ENCODE measurements at places on chromosomes 6 and 20.

DNA sequence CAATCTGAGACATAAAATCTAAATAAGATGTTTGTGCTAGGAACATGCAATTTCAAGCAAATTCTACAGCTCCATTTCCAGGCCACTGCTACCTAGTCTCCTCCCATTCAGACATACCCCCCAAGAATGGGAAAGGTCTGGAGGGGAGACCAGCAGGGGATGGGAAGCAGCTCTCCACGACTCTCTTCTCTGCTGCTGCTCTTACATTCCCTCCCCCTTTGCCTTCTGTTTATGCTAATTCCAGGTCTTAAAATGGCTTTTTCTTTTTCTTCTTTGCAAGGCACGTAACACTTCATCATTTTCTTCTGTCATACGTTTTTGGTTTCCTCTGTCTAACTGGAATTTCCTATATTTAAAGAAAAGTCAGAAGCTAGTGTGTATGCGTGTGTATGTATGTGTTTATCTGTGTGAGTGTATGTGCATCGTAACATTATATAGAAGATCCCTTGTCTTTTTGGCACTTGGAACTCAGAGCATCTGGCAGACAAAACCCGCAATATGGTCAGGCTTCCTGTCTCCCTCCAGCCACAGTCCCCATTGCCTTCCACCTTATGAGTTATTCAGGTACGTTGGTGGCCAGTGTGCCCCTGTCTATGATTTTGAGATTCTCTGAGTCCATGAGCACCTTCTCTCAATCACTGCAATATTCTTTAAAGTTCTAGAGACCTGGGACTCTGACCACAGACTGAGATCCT, 493.7 kb downstream of the BTBD3 start:
- DNase-seq = no peak

GRCh38 chr6:195861-196360, 96.4 kb upstream of the DUSP22 start:
- peak; percentile 79 for DNase-seq

GRCh38 chr6:84763886-84764331, 489 bp downstream of the TBX18 start:
- no peak for DNase-seq

- DNase-seq = no peak
These were observed 5.5 kb downstream of the ITCH start for GRCh38 chr20:34368547-34368946.

DNA sequence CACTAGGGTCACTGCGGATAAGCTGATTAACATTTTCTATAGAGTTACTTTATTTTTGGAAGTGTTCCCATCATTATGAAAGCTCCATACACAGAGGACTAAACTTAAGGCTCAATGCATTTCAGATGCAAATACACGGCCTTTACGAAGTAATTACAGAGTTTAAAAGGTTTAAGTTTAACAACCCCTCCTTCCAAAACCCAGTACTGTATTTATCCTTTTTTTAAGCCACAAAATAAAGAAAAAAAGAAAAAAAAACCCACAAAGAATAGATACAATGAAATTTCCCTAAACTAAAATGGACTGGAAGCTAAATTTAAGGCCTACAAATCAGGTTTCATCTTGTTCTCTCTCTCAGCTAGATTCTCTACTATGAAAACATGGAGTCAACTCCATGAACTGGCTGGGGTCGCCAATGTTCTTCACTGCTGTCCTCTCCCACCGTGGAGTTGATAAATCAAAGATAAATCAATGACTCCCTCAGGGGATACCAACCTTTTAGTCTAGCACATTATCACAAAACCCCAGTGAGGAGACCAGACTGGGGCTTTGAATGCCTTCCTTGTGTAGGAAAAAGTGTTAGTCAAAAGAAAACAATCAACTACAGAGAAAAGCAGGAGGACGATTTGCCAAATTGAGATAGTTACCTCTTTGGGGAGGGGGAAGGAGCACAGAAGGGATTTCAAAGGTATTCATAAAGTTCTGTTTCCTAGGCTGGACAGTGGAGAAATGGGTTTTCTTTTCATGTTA, 52.5 kb downstream of the TNFRSF21 start:
- no peak for DNase-seq

DNA sequence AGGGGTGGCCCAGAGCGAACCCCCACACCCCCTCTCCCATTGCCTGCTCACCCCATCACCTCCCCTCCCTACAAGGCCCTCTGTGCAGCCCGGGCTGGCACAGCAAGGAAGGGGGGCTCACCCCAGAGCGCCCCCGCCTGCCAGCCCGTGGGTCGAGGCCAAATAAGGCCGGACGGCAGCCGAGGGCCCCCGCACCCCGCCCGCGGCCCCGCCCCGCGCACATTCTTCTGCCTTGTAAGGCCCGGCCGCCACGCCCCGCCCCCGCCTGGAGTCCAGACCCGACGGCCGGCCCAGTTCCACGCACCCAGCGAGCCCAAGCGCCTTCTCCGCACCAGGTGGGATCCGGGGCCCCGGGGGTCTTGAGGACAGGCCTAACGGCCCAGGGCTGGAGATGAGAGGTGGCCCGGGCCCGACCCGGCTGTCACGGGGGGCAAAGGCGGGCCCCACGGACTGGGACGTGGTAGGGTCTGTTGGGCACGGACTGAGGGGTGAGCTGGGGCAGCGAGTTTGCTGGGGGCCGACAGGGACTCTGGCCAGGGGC, at the start of gene MYL9:
Gene MYL9 (plus strand): TSS at position 293 of the 541 bp plus-strand sequence. CDS start 3,366 bp downstream, outside the sequence.
- DNase-seq = no peak

DNA sequence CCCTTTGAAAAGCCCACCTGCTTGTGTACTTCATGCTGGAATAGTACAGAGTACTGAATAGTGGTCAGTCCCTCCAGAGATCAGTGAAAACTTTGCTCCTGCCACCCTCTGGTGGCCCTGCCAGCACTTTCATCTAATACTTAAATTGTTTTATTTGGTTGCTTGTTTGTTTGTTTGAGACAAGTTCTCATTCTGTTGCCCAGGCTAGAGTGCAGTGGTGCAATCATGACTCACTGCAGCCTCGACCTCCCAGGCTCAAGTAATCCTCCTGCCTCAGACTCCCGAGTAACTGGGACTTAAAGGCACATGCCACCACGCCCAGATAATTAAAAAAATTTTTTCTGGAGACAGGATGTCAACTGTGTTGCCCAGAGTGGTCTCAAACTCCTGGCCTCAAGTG, 9.1 kb downstream of the FAM83D start:
- no peak for DNase-seq

GRCh38 chr20:63103402-63104311, 96.9 kb upstream of the BHLHE23 start:
- no peak for DNase-seq

DNA sequence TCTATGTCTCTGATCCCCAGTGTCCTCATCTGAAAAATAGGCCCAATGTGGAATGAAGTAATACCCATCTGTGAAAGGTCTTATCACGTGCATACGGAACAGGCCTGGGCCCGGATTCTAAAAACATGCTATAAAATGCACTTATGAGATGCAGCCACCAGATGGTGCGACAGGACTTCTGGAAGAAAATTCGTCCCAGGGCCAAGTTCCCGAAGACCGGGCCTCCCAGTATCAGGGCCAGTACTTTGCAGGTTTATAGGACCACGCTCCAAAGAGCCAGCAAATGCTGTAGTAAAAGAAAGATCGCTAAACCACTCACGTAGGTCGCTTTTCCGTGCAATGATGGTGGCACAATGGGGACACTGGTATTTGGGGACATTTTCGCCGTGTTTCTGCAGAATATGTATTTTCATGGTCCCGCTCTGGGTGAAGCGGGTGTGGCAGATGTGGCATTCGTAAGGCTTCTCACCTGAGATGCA, 10.6 kb downstream of the CTCFL start:
- peak; percentile 4 for DNase-seq

GRCh38 chr6:110285306-110286060, 72.7 kb downstream of the METTL24 start:
- DNase-seq = no peak

DNA sequence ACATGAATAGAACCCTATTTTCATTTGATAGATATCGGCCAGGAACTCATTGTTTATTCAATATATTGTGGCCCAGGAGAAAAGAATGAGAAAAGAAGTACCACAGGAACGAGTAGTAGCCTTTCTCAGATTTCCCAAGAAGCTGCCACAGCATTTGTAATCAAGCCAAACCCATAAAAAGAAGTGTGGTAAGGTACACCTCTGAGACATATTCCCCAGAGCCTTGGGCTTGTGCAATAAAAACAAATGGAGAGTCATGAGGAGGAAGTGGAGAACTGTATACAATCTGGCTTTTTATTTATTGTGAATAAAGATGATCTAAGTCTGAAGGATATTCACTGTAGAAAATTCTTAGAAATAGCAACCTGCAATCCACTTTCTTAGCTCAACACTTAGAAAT, 36.7 kb downstream of the KIF6 start:
- no peak for DNase-seq

DNA sequence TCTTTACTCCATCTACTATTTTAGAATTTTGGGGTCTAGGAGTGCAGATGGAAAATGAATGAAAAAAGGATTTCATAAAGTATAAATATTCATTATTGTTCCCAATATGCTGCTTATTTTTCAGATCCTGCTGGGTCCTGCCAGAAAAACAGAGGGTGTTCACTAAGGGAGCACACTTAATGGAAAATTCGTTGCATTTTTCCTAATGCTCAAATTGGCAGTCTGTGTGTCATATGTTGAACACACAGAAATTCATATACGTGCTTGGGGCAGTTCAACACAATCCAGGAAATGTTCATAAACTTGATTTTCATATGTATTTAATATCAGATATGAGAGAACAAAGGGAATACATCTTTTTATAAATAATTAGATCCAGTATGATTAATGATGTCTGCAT, 1019.4 kb downstream of the EPHA7 start:
- no peak for DNase-seq

GRCh38 chr6:155782739-155783459, 327.3 kb upstream of the NOX3 start:
- no peak for DNase-seq

GRCh38 chr20:12914804-12915203, 94.0 kb upstream of the SPTLC3 start:
- no peak for DNase-seq

DNA sequence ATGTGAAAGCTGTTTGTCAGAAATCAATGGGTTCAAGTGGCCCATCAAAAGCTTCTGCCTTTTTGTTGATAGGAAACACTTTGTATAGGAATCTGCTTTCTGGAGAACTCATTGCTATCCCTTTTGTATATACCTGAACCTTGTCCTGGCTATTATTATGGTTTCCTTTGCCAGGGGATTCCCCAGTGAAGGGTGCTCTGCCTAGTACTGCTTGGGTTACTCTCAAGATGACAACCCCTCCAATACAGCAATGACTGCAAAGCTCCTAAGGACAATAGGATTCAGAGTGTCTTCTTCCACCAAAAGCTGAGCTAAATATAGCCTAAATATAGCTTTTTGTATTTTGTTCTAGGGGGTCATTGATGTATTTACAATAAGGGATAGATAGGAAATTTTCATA, 54.0 kb upstream of the PTPRK start:
- DNase-seq = no peak

- DNase-seq = no peak
These were observed 451.0 kb upstream of the MARCKS start for GRCh38 chr6:113406048-113406695.

GRCh38 chr6:48141975-48142374, 31.0 kb upstream of the PTCHD4 start:
- DNase-seq = no peak

DNA sequence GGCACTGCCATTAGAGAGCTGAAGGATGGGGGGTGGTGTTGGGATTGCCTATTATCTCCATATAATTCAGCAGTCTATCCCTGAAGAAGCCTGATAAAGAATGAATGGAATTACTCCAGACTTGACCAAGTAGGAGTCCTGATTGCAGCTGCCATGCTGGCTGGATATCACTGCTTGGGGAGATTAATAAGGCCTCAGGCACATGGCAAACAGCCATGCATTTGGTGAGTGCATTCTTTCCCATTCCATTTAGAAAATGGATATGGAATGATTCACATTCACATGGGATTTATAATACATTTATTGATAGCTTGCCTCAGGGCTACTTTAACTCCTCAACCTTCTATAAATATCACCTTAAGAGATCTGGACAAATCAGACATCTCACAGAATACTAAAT, 49.6 kb upstream of the HLA-A start:
- DNase-seq = no peak

- no peak for DNase-seq
These were observed 8.3 kb upstream of the CEBPB start for GRCh38 chr20:50182346-50182745.

- no peak for DNase-seq
These were observed 5.9 kb downstream of the CDYL start for GRCh38 chr6:4781967-4782575.

- peak; percentile 44 for DNase-seq
These were observed 121.8 kb downstream of the SULF2 start for GRCh38 chr20:47663354-47664067.

GRCh38 chr6:134934793-134935485, 15.0 kb downstream of the ALDH8A1 start:
- no peak for DNase-seq

GRCh38 chr6:148925701-148926100, 178.9 kb downstream of the UST start:
- no peak for DNase-seq

DNA sequence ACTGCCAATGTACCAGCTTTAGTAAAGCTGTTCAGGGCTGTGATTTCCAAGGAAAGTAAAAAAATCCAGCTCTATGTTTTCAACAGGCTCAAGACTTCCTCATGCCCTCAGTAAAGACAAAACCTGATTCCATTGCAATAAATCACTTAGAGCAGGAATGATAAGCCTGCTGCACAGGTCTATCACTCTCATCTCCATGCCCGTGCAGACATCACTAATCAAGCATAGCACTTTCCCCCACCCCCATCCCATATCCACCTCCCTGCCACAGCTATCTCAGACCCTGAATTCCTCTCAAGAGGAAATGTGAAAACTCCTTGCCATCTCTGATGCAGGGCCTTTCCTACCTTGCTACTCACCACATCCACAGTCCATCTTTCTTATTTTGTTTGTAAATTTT, 554.9 kb downstream of the MAFB start:
- no peak for DNase-seq

- no peak for DNase-seq
These were observed 1.1 kb downstream of the GJA10 start for GRCh38 chr6:89895276-89895874.

DNA sequence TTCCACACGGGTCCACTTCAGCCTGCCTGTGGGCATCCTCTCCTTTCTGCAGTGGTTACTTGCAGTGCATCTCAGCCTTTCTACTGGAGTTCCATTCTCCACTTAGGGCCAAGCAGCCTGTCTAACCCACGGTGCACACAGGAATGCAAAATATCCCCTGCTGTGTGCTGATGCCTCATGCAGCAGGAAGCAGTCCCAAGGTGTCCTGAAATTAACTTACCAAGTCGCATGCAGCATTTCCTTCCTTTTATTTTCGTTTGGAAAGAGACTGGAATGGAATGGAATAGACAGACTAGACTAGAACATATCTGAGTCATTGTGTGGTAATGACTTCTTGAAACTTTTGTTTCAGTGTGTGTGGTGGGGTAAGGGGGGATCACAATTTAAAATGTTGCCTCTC, 25.9 kb upstream of the FOXQ1 start:
- no peak for DNase-seq

DNA sequence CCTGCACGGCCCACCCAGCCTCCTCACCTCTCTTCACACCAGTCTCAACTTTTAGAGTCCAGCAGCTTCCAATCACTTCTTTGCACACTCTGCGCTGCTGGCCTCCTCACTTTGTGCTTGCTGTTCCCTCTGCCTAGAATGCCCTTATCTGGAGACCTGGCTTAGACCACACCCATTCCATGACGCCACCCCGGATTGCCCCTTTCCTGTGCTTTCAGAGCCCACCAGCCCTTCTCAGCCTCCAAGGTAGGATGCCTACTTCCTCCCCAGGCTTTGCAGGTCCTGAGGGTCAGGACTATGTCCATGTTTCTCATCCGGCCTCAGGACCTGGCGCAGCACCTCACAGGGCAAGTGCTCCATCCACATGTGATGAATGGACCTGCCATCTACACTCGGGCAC, 27.0 kb upstream of the AVP start:
- no peak for DNase-seq

GRCh38 chr6:14906621-14907020, 339.2 kb upstream of the JARID2 start:
- no peak for DNase-seq

Measured in stimulated activated CD4-positive, alpha-beta T cell treated with anti-CD3 and anti-CD28 coated beads, Interleukin-4, amount 100 ng/mL, for 4 hours (primary cell).